ENCODE measurements at places on chromosomes 13 and 19. TPM values are rescaled to one million over a fixed set of nuclear protein-coding genes. Genes with fewer than 3 reads are reported as not detected.

DNA sequence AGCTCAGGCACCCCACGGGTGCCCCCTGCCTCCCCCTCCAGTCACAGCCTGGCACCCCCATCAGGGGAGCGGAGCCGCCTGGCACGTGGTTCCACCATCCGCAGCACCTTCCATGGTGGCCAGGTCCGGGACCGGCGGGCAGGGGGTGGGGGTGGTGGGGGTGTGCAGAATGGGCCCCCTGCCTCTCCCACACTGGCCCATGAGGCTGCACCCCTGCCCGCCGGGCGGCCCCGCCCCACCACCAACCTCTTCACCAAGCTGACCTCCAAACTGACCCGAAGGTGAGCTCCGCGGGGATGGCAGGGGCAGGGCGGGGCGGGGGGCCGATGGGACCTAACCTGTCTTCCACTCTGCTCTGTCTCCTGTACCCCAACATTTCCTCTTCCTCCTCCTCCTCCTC, 25.0 kb downstream of the CKM start:
- no peak overlapping the region for H3K27ac ChIP-seq
- DNase-seq, result no peak
- peaks cover 38% of the 10 kb centered on the region for H3K36me3 ChIP-seq
- H3K4me1 ChIP-seq, result no peaks in the 10 kb centered on the region
- no peaks in the 10 kb centered on the region for H3K27me3 ChIP-seq

- no peak for DNase-seq
- peaks cover 18% of the 10 kb centered on the region for H3K4me1 ChIP-seq
- no peaks in the 10 kb centered on the region for H3K27me3 ChIP-seq
- no peak overlapping the region for H3K4me3 ChIP-seq
- peaks cover 30% of the 10 kb centered on the region for H3K36me3 ChIP-seq
Observed at GRCh38 chr13:98480915-98481877, 95.7 kb downstream of the STK24 start.

DNA sequence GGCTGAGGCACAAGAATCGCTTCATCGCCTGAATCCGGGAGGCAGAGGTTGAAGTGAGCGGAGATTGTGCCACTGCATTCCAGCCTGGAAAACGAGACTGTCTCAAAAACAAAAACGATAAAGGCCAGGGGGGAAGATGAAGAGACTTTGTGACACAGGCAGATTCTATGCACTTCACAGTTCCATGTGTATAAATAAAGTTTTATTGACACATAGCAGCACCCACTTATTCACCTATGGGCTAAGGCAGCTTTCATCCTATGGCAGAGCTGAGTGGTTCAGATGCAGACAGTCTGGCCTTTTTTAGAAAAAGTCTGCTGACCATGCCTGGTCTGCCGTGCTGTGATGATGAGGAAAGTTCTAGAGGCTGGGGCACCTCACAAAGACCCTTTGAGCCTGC, 5.6 kb downstream of the LMNB2 start:
- no peak for DNase-seq
- no peaks in the 10 kb centered on the region for H3K27me3 ChIP-seq
- no peaks in the 10 kb centered on the region for H3K4me1 ChIP-seq
- no peak overlapping the region for H3K4me3 ChIP-seq
- H3K36me3 ChIP-seq, result peaks cover 24% of the 10 kb centered on the region

DNA sequence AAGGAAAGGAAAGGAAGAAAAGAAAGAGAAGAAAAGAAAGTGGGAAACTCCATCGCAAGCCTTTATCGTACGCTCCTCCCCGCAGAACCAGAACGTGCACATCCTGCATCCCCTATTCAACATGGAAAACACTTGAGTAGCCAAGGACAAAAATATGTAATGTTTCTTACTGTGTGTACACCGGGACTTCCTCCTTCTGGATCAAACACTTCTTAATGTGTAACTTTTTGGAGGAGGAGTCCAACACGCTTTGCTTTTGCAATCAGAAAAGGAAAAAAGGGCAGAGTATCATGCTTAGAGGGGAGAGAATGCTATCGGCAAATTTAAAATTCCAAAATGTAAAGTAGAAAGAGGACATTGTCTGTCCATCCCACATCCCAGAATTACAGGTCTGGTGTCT, 7.8 kb upstream of the SHFL start:
- DNase-seq, result no peak
- peaks cover 13% of the 10 kb centered on the region for H3K27me3 ChIP-seq
- H3K36me3 ChIP-seq, result peaks cover 5% of the 10 kb centered on the region
- H3K4me1 ChIP-seq, result peaks cover 8% of the 10 kb centered on the region
- H3K4me3 ChIP-seq, result peak overlapping the region; percentile 22

DNA sequence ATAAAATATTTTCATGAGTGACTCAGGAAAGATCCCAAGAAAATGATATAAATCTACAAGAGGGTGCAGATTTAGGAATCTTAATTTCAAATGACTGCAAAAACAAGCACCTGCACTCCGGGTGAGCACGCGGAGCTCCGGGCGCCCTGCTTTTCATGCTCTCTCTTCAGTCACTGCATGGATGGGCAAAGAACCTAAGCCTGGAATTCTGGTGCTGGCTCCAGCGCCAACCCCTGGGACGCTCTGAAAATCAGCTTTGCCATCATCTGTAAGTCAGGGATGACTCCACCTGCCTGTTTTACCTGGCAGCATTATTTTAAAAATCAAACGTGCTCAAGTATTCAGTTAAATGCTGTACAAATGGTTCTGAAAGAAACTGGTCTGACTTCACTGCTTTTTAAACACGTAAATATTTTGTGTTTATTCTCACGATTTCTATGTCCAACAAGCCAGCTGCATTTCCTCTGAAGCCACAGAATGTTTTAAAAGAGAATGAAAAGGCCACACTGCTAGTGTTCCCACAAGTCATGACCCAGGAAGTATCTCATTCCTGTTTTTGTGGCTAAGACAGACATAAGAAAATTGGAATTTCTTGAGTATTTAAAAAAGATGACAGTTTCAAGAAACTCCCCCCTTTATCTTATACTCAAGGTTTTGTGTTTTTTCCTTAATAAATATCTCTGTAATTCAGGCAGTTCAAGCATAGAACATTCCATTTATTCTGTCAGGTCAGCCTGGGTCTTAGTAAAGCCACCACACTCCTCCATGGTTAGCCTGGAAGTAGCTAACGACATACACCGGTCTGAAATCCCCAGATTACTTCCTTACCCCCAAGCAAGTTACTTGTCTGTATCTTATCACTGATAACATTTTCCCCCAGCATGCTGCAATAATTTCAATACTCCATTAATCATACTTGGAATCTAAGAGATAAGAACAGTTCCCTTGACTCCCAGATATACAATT, 81.1 kb downstream of the COL4A1 start:
- H3K27me3 ChIP-seq, result no peaks in the 10 kb centered on the region
- DNase-seq, result no peak
- no peak overlapping the region for H3K4me3 ChIP-seq
- H3K4me1 ChIP-seq, result no peaks in the 10 kb centered on the region
- no peaks in the 10 kb centered on the region for H3K36me3 ChIP-seq

DNA sequence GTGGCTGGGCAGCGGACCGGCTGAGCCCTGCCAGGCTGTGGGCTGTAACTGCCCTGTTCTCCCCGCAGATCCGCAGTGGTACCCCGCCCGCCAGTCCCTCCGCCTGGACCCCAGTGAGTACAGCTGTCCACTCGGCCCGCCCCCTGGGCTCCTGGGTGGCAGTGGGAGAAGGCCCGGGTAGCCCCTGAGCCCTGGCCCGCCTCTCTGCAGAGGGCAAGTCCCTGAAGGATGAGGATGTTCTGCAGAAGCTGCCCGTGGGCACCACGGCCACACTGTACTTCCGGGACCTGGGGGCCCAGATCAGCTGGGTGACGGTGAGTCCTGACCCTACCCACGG, 8.3 kb downstream of the NDUFB7 start:
- H3K4me3 ChIP-seq, result no peak overlapping the region
- H3K4me1 ChIP-seq, result no peaks in the 10 kb centered on the region
- peaks cover 22% of the 10 kb centered on the region for H3K36me3 ChIP-seq
- no peak overlapping the region for H3K27ac ChIP-seq
- DNase-seq, result no peak
- no peaks in the 10 kb centered on the region for H3K27me3 ChIP-seq

- H3K27me3 ChIP-seq, result peaks cover 33% of the 10 kb centered on the region
- no peaks in the 10 kb centered on the region for H3K4me1 ChIP-seq
- no peak for DNase-seq
- H3K27ac ChIP-seq, result no peak overlapping the region
- H3K4me3 ChIP-seq, result no peak overlapping the region
Observed at GRCh38 chr19:29537181-29537580, 11.4 kb downstream of the VSTM2B start.

- no peak for DNase-seq
- no peak overlapping the region for H3K4me3 ChIP-seq
- H3K27ac ChIP-seq, result no peak overlapping the region
- no peaks in the 10 kb centered on the region for H3K4me1 ChIP-seq
Observed at GRCh38 chr19:34508540-34508939, 27.0 kb downstream of the WTIP start.

DNA sequence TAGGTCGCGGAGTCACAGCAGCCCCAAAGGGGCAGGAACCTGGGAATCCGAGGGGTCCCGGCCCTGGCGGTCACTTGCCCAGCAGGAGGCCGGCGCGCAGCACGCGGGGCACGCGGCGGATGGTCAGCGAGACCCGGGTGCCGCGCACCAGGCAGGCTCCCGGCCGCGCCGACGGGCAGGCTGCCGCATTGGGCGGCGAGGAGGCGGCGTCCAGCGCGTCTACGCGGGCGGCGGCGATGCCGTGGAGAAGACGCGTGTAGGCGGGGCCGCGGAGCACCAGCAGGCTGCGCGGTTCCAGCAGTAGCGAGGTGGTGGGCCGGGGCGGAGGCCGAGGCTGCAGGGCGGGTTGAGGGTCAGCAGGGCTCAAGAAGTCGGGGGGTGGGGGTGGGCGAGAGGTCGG, 607 bp upstream of the SYNE4 start:
- DNase-seq, result peak; percentile 75
- peaks cover 52% of the 10 kb centered on the region for H3K36me3 ChIP-seq
- H3K4me3 ChIP-seq, result peak overlapping the region; percentile 85
- H3K4me1 ChIP-seq, result peaks cover 27% of the 10 kb centered on the region

Gene LRRC63
- 0.38 TPM for total RNA-seq

Measured in Calu3 (cell line).